T-cell (primary cell): ENCODE measurements at places on chromosomes 2 and 18.

GRCh38 chr2:158783923-158784322 lies 11.2 kb upstream of the DAPL1 start:
- peaks cover 8% of the 10 kb centered on the region for H3K27me3 ChIP-seq
- H3K36me3 ChIP-seq: no peaks in the 10 kb centered on the region
- DNase-seq: no peak
- no peak overlapping the region for H3K4me3 ChIP-seq

DNA sequence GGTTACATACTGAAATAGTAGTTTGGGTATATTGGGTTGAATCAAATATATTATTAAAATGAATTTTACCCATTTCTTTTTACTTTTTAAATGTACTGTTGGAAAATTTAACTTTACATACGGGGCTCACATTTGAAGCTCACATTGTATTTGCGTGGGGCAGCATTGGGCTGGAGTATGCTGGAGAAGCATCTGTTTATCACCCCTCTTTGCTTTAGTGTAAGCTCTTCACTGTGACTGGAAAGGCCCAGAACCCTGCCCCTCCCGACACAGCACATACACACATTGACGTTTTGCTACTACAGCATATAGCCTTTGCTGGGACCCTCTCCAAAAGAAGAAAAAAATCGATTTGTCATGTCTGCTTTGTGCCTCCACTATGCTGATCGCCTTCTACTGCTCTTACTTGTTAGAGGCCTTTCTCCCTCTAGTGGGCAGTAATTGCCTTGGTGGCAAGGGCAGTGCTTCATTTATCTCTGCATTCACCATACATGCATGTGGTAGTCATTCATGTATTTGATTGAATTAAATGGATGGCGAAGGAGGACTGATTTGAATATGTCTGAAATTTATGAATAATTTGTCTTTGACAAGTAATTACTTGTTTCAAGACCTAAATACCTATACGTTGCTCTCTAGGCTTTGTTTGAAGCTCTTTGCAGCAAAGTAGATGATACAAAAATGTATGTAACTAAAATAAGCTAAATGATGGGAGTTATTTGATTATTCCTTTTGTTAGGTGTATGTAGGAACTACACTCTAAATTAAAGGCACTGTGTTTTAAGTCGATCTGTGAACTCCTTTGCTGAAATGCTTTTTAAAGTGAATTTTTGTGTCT lies 37.4 kb downstream of the VAPA start:
- peak; percentile 12 for DNase-seq
- no peaks in the 10 kb centered on the region for H3K4me1 ChIP-seq
- no peak overlapping the region for H3K27ac ChIP-seq
- peaks cover 56% of the 10 kb centered on the region for H3K36me3 ChIP-seq
- H3K4me3 ChIP-seq: no peak overlapping the region
- H3K27me3 ChIP-seq: no peaks in the 10 kb centered on the region

GRCh38 chr2:26615336-26615859 lies 25.8 kb downstream of the CIB4 start:
- H3K27ac ChIP-seq: no peak overlapping the region
- peaks cover 70% of the 10 kb centered on the region for H3K27me3 ChIP-seq
- no peaks in the 10 kb centered on the region for H3K36me3 ChIP-seq
- no peak overlapping the region for H3K4me3 ChIP-seq

GRCh38 chr18:61435064-61435652 lies 101.9 kb downstream of the CDH20 start:
- DNase-seq: no peak
- H3K4me1 ChIP-seq: no peaks in the 10 kb centered on the region
- H3K27me3 ChIP-seq: no peaks in the 10 kb centered on the region
- H3K4me3 ChIP-seq: no peak overlapping the region
- no peak overlapping the region for H3K27ac ChIP-seq

DNA sequence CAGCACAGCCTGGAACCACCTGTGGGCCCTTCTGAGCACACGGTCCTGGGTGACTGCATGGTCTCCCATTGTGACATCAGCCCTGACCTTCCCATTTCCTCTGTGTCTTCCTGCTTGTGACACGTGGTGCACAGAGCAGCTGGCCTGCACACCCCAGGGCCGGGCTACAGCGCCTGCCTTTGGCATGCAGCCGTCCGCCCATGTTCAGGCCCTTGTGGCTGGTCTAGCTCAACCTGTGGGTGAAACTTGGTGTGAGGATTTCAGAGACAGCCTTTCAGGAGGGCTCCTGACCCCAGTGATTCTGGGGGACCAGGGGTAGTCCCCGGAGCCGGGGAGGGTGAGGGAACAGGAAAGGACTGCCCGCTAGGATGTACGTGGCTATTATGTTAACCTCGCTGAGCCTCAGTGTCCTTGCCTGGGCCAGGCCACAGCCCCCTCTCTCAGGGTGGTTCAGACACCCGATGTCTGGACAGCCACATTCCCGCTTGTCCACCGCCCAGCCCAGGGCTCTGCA lies 284.8 kb upstream of the HS6ST1 start:
- H3K4me3 ChIP-seq: no peak overlapping the region
- H3K27ac ChIP-seq: no peak overlapping the region
- H3K27me3 ChIP-seq: peaks cover 6% of the 10 kb centered on the region
- DNase-seq: no peak
- H3K36me3 ChIP-seq: no peaks in the 10 kb centered on the region

- no peak overlapping the region for H3K27ac ChIP-seq
- H3K27me3 ChIP-seq: peaks cover 4% of the 10 kb centered on the region
Observed at GRCh38 chr2:48707466-48707865, 48.1 kb downstream of the LHCGR start.

DNA sequence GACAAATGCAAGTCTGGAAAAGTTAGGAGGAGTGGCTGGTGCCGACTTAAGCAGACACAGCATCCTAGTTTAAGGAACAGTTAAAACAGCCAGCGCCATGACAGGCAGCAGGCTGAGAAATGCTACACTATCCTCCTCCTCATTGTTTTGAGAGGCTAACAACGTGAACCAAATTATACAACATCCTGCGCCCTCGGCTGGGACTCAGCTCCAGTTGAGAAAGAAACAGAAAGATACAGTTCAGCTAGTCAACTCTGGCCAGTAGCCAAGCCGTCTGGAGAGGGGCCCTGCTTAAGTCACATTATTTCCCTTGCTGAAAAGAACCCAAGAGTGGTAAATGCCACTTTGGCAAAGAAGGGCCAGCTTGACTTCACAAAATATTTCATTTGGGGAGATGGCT lies 90.2 kb downstream of the BCL11A start:
- no peaks in the 10 kb centered on the region for H3K4me1 ChIP-seq
- DNase-seq: no peak
- no peak overlapping the region for H3K27ac ChIP-seq
- H3K36me3 ChIP-seq: peaks cover 18% of the 10 kb centered on the region
- H3K4me3 ChIP-seq: no peak overlapping the region

- no peaks in the 10 kb centered on the region for H3K27me3 ChIP-seq
- H3K36me3 ChIP-seq: peaks cover 2% of the 10 kb centered on the region
- H3K4me3 ChIP-seq: no peak overlapping the region
- no peak overlapping the region for H3K27ac ChIP-seq
Observed at GRCh38 chr2:230735884-230736283, 23.2 kb downstream of the CAB39 start.

- H3K27ac ChIP-seq: no peak overlapping the region
- no peaks in the 10 kb centered on the region for H3K36me3 ChIP-seq
- no peak overlapping the region for H3K4me3 ChIP-seq
Observed at GRCh38 chr2:210195101-210195852, 24.1 kb upstream of the KANSL1L start.

DNA sequence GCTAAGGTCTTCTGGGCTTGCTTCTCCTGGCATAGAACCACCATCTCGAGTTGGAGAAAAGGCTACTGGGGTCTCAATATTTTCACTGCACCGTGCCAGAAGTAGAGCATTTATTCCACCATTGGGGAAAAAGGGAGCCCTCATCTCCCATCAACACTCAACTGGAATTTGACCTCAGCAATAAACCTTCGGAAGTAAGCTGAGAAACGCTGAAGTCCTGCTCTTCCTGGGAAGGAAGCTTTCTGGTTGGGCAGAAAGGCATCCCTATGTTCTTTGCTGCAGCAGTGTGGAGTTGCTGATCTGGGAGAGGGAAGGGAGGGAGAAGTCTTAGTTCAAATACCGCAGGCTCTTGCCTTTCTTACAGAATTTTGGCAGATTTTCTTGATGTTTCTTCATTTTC lies 368.8 kb downstream of the NUP35 start:
- H3K27ac ChIP-seq: no peak overlapping the region
- no peaks in the 10 kb centered on the region for H3K4me1 ChIP-seq
- H3K27me3 ChIP-seq: no peaks in the 10 kb centered on the region
- H3K36me3 ChIP-seq: no peaks in the 10 kb centered on the region

GRCh38 chr18:65372904-65373303 lies 377.9 kb upstream of the CDH7 start:
- no peak for DNase-seq
- H3K27ac ChIP-seq: no peak overlapping the region
- no peaks in the 10 kb centered on the region for H3K4me1 ChIP-seq
- H3K36me3 ChIP-seq: no peaks in the 10 kb centered on the region
- H3K4me3 ChIP-seq: no peak overlapping the region

GRCh38 chr2:221571025-221571550 lies 1.0 kb downstream of the EPHA4 start:
- peak; percentile 39 for DNase-seq
- no peaks in the 10 kb centered on the region for H3K36me3 ChIP-seq
- peaks cover 41% of the 10 kb centered on the region for H3K27me3 ChIP-seq
- peaks cover 8% of the 10 kb centered on the region for H3K4me1 ChIP-seq
- H3K4me3 ChIP-seq: peak overlapping the region; percentile 97

DNA sequence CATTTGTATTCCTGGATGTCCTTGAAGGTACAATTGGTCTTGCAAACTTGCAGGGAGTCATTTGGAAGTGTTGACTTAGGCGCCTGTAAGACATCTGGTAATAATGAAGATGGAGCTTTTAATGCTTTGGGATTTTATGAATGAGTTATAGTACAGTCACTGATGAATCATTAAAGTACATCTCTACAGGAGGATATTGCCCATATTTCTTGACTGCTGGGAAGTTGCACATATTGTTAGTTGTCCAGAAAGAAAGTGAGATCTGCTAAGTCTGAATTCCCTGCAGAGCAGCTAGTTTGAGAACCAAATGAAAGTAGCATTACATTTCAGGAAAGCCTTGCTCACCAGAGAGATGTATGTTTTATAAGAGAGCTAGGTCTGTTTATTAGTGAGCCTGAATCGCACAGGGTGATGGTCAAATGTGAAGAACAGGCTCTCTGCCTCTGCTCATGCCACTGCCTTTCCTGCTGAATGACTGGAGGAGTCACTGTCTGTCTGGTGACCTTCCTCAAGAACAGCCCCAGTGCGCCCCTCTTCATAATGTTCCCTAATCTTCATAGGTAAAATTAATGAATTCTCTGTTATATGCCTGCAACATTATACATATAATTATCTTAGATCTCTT lies 138.9 kb upstream of the KLHL14 start:
- no peak overlapping the region for H3K27ac ChIP-seq
- H3K4me1 ChIP-seq: no peaks in the 10 kb centered on the region
- DNase-seq: no peak
